Vagina (tissue), 2 donors: ENCODE measurements at places on chromosomes 3 and 15. TPM values are rescaled to one million over a fixed set of nuclear protein-coding genes. Genes with fewer than 3 reads are reported as not detected.
A peak's percentile ranks its signal among the peaks of the same experiment; 100 is the strongest.

IFRD2 gene
- 37.3 TPM for total RNA-seq

DNA sequence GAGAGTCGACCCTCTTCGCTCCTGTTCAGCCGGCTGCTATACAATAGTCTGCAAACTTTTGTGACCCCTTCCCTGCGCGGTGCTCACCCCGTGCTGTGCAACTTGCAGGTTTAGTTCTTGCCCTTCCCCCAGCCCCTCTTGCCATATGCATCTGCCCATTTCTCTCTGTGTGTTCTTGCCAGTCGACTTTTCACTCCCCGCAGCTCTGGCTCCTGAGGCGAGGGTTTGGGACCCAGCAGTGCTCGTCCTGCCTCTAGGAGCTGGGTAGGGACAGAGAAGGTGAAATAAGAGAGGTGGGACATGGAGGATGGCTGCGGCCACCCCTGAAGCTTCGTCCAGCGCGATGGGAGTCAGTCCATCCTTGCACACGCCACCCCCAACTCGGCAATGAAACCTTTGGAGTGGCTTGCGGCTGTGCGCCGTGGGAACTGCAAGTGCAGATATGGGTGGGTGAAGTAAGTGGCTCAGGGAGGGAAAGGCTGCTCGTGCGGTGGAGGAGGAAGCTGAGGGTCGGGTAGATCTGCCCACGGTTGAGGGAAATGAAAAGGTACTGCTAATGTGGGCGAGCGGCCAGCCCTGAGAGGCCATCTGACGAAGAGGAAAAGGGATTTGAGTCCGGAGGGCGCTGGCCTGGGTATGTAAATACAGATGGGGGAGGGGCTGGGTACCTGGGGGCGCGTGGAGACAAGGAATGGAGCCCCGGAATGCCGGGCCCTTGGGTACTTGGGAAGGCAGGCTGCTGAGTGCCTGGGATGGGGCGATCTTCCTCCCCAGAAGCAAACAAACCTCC lies 1.0 kb downstream of the LRRC3B start:
- DNase-seq: no peak
- no peaks in the 10 kb centered on the region for H3K36me3 ChIP-seq
- H3K4me3 ChIP-seq: peak overlapping the region; percentile 38
- H3K27me3 ChIP-seq: no peaks in the 10 kb centered on the region
- H3K27ac ChIP-seq: no peak overlapping the region
- peaks cover 8% of the 10 kb centered on the region for H3K4me1 ChIP-seq

AADACL2 gene
- total RNA-seq: 0.49 TPM

- H3K27ac ChIP-seq: no peak overlapping the region
- H3K36me3 ChIP-seq: no peaks in the 10 kb centered on the region
- no peak for DNase-seq
- H3K27me3 ChIP-seq: no peaks in the 10 kb centered on the region
- no peak overlapping the region for H3K4me3 ChIP-seq
- peaks cover 22% of the 10 kb centered on the region for H3K4me1 ChIP-seq
Measured at GRCh38 chr3:171092467-171092911, 66.0 kb upstream of the SLC2A2 start.

- no peaks in the 10 kb centered on the region for H3K27me3 ChIP-seq
- no peaks in the 10 kb centered on the region for H3K36me3 ChIP-seq
- no peak overlapping the region for H3K4me3 ChIP-seq
- DNase-seq: no peak
Measured at GRCh38 chr15:63405159-63405558, 23.5 kb upstream of the CA12 start.

MGLL gene
- total RNA-seq: 35.6 TPM

DNA sequence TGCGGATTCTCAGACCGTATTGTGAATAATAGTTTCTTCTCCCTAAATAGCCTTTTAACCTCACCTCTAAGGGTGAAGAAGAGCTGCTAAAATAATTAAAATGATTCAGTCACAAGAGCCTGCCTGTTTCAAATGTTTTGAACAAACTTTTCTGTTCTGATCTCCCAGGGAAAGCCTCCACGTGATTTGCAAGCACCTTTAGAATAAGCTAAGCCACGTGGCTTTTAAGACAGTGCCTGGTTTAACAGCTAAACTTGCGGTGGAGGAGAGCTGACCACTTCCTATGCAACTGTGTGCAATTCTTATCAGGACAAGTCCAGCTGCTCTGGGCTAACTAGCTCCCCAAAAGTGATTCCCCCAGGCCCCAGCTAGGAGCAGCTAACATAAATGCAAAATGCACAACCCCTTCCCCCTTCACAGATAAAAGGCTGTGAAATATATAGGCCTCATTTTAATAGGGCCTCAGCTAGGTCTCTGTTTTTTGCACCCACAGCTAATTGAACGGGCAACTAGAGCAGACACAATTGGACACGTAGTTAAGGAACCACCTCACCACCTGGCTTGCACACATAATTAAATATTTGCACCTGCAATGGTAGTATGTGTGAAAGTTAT lies 401.2 kb upstream of the NR2F2 start:
- no peak for DNase-seq
- peaks cover 9% of the 10 kb centered on the region for H3K4me1 ChIP-seq
- no peaks in the 10 kb centered on the region for H3K36me3 ChIP-seq
- H3K4me3 ChIP-seq: no peak overlapping the region
- H3K27ac ChIP-seq: no peak overlapping the region

TMOD2 gene
- 18.4 TPM for total RNA-seq

ABI3BP gene
- 91.1 TPM for total RNA-seq

GRCh38 chr3:127446756-127447155 lies 143.8 kb downstream of the TPRA1 start:
- DNase-seq: no peak
- H3K27ac ChIP-seq: no peak overlapping the region
- H3K4me1 ChIP-seq: no peaks in the 10 kb centered on the region
- no peaks in the 10 kb centered on the region for H3K27me3 ChIP-seq

SI gene
- total RNA-seq: not detected
